ENCODE measurements at places on chromosomes 13 and 19. TPM values are rescaled to one million over a fixed set of nuclear protein-coding genes. Genes with fewer than 3 reads are reported as not detected.
A peak's percentile ranks its signal among the peaks of the same experiment; 100 is the strongest.

DNA sequence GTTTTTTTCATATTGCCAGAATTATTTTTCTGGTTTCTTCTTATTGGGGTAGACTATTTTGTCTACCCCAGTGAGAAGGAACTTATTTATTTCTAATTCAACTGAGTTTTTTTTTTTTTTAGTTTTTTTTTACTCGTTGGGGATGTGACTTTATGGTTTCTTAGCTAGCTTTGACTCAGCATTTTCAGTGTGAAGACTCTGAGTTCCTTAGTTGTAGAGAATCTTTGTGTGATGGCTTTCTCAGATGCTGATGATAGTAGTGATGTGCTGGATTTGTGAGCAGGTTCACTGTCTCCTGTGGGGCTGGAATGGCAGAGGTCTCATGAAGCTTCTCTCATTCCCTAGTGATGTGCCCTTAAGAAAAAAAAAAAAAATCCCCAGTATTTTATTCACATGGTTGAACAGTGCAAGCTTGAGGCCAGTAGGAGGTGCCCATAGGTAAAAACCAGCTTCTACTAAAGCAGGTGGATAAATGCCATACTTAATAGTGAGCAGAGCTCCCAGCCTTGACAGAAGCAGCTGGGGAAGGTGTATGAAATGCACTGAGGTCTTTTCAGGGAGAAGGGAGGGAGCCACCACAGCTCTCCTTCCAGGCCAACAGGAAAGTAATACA, 106.2 kb upstream of the KLF5 start:
- H3K4me1 ChIP-seq, result peaks cover 2% of the 10 kb centered on the region
- H3K36me3 ChIP-seq, result no peaks in the 10 kb centered on the region
- H3K27me3 ChIP-seq, result no peaks in the 10 kb centered on the region
- H3K4me3 ChIP-seq, result no peak overlapping the region

DNA sequence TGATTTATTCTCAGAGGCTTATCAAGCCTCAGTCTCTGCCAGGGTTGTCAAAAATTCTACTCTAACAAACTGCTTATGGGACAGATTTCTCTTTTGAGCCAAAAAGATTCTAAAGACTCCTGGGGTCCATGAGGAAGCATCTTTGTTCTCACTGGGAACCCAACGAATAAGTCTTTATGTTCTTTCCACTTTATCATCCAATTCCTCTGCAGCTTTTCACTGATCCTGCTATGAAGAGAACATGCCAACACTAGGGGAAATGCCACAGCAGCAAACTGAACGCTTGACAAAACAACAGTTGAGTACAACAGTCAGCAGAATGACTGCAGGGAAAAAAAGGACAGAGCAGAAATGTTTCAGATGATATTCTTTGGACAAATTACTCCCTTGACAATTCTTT, 22.2 kb downstream of the DCLK1 start:
- no peak overlapping the region for H3K4me3 ChIP-seq
- H3K36me3 ChIP-seq, result no peaks in the 10 kb centered on the region
- H3K4me1 ChIP-seq, result no peaks in the 10 kb centered on the region
- DNase-seq, result no peak
- no peak overlapping the region for H3K27ac ChIP-seq

DNA sequence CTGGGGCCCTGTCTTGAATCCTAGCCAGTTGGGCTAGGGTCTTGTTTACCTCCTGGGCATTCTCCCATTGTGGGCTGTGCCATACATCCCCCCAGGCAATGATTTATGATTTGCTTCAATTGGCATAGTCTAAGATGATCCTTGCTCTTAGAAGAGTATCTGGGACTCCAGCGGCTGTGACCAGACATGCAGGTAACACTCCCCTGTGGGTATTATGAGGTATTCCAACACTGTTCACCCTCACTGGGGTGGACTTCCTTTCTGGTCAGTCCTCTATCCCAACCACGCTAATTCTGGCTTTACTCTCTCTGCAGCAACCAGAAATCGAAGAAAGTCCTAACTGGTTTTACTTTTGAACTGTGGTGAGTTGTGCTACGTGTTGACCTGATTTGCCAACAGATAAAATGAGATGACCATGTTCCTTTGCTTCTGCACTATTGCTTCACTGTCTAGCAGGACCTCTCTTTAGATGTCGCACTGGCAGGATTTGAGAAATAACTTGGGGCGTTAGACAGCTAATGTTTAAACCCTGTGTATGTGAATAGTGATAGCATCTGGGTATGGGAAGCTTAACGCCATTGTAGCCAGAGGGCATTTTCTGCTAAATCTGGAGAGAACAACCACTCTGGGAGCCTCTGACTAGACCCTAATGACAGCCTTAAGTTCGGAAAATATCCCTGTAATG, 6.7 kb upstream of the LRCH1 start:
- no peaks in the 10 kb centered on the region for H3K4me1 ChIP-seq
- no peak for DNase-seq
- H3K36me3 ChIP-seq, result no peaks in the 10 kb centered on the region
- no peaks in the 10 kb centered on the region for H3K27me3 ChIP-seq
- H3K4me3 ChIP-seq, result no peak overlapping the region

DNA sequence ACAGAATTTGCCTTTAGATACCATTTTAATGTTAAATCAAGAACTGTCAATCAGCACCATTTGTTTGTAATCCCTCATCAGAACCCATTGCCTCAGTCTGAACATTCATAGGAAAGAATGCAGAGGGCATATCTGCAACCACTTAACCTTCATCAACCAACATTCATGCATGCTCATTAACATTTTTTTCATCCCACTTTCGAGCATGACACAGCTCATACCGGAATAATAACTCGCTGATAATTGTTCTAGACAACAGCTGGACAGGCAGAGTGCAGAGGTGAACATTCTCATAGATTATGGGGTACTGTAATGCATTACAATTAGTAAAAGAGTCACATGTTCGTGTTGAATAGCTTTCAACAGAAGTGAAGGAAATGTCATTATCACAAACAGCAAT, 216.8 kb downstream of the DIAPH3 start:
- DNase-seq, result no peak
- no peaks in the 10 kb centered on the region for H3K27me3 ChIP-seq
- no peak overlapping the region for H3K4me3 ChIP-seq
- H3K27ac ChIP-seq, result no peak overlapping the region
- no peaks in the 10 kb centered on the region for H3K4me1 ChIP-seq

DNA sequence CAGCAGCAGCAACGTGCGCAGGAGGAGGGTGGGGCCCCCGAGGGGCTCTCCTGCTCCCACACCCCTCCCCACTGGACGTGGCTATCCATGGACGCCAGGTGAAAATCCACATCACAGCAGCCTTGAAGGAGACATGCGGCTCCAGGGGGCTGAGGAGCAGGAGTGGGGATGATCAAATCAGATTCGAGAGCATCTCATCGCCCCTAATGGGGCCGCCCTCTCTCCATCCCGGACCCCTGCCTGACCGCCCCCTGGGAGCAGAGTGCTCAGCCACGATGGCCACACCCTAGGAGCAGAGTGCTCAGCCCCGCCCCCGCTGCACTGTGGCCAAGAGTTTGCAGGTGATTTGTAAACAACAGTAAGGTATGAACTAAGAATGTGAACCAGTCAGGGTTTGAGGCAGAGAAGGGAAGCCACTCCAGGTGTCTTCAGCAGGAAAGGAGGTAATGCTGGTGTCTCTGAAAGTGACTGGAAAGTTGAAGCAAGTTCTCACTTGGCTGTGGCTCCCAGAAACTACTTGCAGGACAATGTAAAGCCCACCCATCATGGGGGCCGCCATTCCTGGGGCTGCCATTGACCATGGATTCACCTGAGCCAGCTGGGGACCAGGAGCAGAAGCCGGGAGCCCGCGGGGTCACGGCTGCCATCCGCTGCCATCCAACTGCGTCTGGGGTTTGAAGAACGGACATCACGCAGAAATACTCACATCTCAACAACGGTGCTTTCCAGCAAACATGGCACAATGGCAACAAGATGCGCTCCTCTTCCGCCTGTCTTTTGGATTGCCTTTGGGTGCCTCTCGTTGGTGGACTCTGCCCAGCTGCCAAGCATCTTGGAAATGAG, 71.8 kb downstream of the SPACA7 start:
- no peak for DNase-seq
- no peak overlapping the region for H3K27ac ChIP-seq
- no peak overlapping the region for H3K4me3 ChIP-seq
- peaks cover 8% of the 10 kb centered on the region for H3K27me3 ChIP-seq
- H3K4me1 ChIP-seq, result no peaks in the 10 kb centered on the region

DNA sequence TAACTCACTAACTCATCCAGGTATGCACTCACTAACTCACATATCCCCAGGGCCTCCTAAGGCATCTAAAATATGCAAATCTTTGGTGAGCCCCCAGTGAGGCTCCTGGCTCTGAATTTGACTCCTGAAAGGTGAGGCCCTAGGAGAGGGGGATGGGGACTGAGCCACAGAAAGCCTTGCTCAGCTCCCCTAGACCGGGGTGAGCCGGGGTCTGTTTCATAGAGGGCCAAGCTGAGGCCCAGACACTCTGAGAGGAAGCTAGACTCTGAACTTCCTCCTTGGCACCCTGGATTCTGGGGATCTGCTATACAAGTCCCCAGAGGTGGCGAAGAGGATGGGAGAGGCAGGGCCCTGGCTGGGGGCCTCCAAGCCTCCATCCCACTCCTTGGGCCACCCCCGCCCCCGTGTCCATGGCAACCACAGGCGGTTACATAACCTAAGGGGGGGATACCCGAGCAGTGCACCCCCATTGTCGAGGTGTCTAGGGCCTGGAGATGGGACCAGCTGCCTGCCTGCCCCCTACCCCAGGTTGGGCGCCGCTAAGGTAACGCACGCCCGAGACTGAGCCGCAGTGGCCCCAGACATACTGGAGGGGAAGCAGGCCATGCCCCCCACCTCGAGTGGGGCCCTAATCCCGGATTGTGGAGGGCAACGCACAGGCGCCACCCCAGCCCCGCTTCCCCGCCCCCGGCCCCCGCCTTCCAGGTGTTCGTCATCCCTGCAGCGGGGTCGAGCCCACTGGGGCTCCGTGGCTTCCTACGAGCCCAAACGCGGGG, 646 bp downstream of the ABHD8 start:
- peak overlapping the region; percentile 54 for H3K27ac ChIP-seq
- H3K27me3 ChIP-seq, result no peaks in the 10 kb centered on the region
- peaks cover 5% of the 10 kb centered on the region for H3K4me1 ChIP-seq
- no peak for DNase-seq

DNA sequence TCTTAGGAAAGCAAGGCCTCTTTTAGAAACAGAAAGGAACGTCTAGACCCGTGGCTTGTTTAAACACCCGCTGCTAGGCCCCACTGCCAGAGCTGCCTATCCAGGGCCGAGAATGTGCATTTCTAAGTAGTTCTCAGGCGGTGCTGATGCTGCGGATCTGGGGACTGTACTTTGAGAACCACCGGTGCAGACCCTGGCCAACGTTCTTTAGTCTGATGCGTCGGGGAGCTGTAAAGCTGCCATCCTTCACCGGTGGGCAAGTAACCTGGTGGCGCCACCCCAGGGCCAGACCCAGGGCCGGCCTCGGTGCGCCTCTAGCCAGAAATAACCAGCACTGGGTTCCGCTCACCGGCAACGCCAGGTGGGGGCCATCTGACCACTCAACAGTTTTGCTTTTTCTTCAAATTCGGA, 47.1 kb downstream of the TGDS start:
- peak overlapping the region; percentile 53 for H3K4me3 ChIP-seq
- peak overlapping the region; percentile 89 for H3K27ac ChIP-seq
- no peaks in the 10 kb centered on the region for H3K27me3 ChIP-seq
- peak; percentile 36 for DNase-seq
- no peaks in the 10 kb centered on the region for H3K4me1 ChIP-seq

GRCh38 chr19:40640744-40641143, 39.6 kb downstream of the LTBP4 start:
- no peaks in the 10 kb centered on the region for H3K36me3 ChIP-seq
- no peak for DNase-seq
- H3K27me3 ChIP-seq, result no peaks in the 10 kb centered on the region
- no peaks in the 10 kb centered on the region for H3K4me1 ChIP-seq
- H3K27ac ChIP-seq, result no peak overlapping the region

DNA sequence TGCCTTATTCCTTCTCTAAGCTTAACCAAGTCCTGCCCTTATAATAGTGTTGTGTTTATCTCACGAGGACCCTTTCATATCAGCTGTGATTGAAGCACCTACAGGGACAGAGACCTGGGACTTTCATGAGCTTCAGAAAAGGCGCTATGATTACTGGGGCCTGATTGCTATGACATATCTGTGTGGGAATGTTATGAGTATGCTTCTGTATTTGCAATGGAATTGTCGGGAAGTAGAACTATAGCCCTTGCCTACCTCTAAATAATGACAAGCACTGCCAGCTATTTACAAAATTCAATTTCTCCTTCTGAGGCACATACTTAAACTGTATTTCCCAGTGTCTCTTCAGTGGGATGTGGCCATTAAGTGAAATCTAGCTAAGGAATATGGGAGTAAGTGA, 191.5 kb downstream of the LHFPL6 start:
- H3K4me1 ChIP-seq, result no peaks in the 10 kb centered on the region
- H3K36me3 ChIP-seq, result no peaks in the 10 kb centered on the region
- no peak overlapping the region for H3K27ac ChIP-seq

- no peaks in the 10 kb centered on the region for H3K27me3 ChIP-seq
- H3K4me1 ChIP-seq, result no peaks in the 10 kb centered on the region
- DNase-seq, result no peak
These were observed 23.2 kb upstream of the GPC5 start for GRCh38 chr13:91375116-91375729.

The LILRB4 gene
- 1.6 TPM for total RNA-seq

The CCDC70 gene
- not detected for total RNA-seq
